ENCODE measurements at places on chromosomes 16 and 17. TPM values are rescaled to one million over a fixed set of nuclear protein-coding genes. Genes with fewer than 3 reads are reported as not detected.

DNA sequence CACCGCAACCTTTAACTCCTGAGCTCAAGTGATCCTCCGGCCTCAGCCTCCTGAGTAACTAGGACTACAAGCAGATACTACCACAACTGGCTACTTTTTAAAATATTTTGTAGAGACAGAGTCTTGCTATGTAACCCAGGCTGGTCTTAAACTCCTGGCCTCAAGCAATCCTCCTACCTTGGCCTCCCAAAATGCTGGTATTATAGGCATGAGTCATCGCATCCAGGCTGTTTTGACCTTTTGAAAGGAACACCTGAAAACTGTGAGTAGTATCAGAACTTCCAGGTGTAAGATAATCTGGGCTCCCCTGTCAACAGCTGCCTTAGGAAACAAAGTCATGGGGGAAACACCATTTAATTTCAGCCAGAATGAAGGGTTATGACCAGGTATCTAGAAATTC is 77.5 kb downstream of the CYTH1 start:
- no peak for DNase-seq

DNA sequence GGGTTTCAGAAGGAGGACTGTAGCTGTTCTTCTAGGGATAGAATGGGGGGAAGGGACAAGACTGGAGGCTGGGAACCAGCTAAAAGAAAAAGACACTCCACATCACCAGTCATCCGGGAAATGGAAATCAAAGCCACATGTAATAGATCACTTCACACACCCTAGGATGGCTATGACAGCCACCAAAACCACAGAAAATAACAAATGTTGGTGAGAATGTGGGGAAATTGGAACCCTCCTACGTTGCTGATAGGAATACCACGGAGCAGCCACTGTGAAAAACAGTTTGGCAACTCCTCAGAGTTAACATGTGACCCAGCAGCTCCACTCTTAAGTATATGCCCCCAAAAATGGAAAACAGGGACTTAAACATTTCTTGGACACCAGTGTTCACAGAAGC is 2.3 kb downstream of the TLE7 start:
- DNase-seq = no peak

Gene CBFA2T3
- not detected for total RNA-seq

Gene CDH5
- not detected for total RNA-seq
